Activated CD4-positive, alpha-beta T cell treated with anti-CD3 and anti-CD28 coated beads for 36 hours (primary cell): ENCODE measurements at places on chromosomes 6 and 20.
A peak's percentile ranks its signal among the peaks of the same experiment; 100 is the strongest.

- DNase-seq = peak; percentile 88
Measured at GRCh38 chr20:3710703-3711483, 1.5 kb downstream of the SIGLEC1 start.

- peak; percentile 56 for DNase-seq
Measured at GRCh38 chr6:132937466-132937906, 123.1 kb downstream of the RPS12 start.

DNA sequence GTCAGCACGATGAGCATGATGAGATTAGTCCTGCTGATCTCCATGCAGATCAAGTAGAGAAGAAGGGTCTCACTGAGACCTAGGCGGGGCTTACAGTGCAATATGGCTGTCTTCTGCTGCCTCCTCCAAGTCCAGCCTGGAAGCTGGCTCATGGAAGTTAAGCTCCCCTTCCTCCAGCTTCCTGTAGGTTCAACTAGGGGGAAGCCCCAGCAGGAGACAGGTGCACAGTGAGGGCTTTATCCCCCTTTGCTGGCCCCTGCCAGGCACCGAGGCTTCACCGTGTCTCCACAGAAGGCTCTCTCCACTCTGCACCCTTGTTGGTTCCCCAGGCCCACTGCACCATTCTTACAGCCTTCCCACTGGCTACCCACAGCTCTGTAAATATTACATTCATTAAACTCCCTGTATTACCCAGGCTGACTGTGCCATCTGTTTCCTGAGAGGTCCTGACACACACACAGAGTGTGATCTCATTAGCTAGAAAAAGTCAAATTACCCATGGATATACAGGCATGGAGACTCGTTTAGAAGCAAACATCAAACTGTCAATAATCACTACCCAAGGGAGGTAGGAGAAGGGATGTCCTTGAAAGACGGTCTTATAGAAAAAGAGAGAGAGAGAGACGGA is 90.4 kb downstream of the SLC2A10 start:
- no peak for DNase-seq

- no peak for DNase-seq
Measured at GRCh38 chr6:43718387-43719105, 31.0 kb upstream of the MRPS18A start.

- no peak for DNase-seq
Measured at GRCh38 chr6:52788478-52788877, 15.1 kb downstream of the GSTA1 start.

DNA sequence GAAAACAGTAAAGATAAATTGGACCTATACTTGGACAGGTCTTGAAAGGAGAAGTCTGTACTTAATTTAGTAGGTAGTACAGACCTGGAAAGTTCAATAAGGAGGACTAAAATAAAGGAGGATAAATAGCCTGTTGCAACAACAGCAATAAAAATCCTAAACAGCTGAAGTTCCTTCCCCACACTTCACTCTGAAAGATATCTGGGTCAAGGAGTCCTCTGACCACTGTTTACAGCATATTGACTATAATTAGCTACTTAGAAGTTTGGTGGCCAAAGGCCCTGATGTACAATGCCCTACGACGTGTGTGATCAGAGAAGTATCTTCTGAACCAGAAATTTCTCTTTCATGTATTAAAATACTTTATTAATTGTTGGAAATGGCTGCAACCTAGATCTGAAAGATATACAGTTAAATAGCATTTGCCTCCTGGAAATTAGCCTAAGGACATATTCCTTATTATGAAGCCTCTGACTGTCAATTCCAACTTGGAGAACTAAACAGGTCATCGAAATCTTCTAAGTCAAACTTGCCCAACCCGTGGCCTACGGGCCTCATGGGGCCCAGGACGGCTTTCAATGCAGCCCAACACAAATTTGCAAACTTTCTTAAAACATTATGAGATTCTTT is 82.8 kb downstream of the KIF13A start:
- no peak for DNase-seq

DNA sequence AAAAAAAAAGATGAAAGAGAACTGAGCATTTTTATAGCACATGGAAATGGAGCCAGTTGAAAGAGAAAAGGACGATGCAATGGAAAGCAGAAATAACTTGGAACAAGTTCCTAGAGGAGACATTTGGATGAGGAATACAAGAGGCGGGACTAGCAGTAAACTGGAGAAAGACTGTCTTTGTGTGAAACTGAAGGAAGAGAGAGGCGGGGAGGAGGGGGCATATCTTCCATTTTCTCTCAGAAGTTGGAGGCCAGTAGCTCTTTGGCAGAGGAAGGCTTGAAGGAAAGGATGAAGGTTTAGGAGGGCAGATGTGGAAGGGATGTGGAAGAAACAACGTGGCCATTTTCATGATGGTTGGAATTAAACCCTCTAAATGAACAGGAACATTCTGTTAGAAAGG is 33.0 kb upstream of the ADGRF1 start:
- no peak for DNase-seq

- DNase-seq = no peak
Measured at GRCh38 chr6:7270320-7271204, 42.4 kb downstream of the SSR1 start.

GRCh38 chr6:130929036-130929678 is 102.0 kb downstream of the SMLR1 start:
- DNase-seq = no peak

DNA sequence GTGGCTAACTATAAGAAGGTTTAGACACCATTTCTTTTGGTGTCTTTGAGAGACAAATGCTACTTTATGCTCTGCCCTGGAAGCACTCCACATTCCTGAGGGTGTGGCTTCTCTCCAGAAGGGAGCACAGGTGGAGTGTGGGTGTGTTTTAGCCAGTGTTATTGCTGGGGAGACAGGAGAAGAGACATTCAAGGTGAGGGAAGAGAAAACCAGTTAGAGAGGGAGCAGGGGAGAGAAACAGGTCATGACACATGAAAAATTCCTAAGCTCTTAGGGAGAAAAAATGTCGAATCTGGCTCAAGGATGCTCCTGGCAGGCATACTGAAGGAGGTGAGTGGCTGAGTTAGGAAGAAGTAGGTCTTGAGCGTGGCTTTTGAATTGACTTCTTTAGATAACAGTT is 292.8 kb downstream of the CLIC5 start:
- DNase-seq = no peak

- DNase-seq = no peak
Measured at GRCh38 chr6:29552512-29553051, 7.0 kb downstream of the UBD start.

- no peak for DNase-seq
Measured at GRCh38 chr20:19785173-19785982, 27.3 kb downstream of the RIN2 start.

DNA sequence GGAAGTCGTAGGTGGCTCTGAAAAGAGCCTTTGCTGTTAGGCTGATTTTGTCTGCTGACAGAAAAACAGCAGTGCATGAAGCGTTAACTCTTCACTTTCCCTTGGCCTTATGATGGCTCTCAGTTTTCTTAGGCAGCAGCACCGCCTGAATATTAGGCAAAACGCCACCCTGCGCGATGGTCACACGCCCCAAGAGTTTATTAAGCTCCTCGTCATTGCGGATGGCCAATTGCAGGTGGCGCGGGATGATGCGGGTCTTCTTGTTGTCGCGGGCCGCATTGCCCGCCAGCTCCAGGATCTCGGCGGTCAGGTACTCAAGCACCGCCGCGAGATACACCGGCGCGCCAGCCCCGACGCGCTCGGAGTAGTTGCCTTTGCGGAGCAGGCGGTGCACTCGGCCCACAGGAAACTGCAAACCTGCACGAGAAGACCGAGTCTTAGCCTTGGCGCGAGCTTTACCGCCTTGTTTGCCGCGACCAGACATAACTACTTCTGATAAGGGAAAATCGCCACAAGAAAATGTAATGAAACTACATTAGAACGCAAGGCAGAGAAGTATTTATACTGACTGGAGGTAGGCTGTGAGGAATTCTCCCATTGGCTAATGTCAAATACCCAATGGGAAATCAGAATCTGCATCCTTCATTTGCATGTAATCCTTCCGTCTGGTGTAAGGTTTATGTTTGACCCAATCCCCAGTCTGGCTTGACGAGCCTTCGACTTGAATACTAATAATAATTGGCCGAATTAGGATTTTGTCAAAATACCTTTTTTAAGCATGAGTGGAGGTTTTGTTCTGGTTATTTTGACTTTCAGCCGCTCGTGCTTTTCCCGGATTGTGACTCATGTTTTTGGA is 53.9 kb upstream of the HFE start:
- peak; percentile 86 for DNase-seq

- no peak for DNase-seq
Measured at GRCh38 chr20:32190616-32191415, 16.7 kb downstream of the PLAGL2 start.

GRCh38 chr20:54194724-54195438 is 13.0 kb upstream of the PFDN4 start:
- no peak for DNase-seq

- DNase-seq = no peak
Measured at GRCh38 chr6:108609276-108609769, 48.6 kb downstream of the FOXO3 start.

GRCh38 chr6:2485116-2485515 is 239.7 kb upstream of the GMDS start:
- no peak for DNase-seq

DNA sequence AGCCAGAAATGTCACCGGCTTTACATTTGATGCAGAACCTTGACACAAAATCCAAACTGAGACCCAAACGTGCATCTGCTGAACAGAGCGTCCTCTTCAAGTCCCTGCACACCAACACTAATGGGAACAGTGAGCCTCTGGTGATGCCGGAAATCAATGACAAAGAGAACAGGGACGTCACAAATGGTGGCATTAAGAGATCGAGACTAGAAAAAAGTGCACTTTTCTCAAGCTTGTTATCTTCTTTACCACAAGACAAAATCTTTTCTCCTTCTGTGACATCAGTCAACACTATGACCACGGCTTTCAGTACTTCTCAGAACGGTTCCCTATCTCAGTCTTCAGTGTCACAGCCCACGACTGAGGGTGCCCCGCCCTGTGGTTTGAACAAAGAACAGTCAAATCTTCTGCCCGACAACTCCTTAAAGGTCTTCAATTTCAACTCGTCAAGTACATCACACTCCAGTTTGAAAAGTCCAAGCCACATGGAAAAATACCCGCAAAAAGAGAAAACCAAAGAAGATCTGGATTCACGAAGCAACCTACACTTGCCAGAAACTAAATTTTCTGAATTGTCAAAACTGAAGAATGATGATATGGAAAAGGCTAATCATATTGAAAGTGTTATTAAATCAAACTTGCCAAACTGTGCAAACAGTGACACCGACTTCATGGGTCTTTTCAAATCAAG is 108.4 kb downstream of the RTN4IP1 start:
- peak; percentile 90 for DNase-seq

DNA sequence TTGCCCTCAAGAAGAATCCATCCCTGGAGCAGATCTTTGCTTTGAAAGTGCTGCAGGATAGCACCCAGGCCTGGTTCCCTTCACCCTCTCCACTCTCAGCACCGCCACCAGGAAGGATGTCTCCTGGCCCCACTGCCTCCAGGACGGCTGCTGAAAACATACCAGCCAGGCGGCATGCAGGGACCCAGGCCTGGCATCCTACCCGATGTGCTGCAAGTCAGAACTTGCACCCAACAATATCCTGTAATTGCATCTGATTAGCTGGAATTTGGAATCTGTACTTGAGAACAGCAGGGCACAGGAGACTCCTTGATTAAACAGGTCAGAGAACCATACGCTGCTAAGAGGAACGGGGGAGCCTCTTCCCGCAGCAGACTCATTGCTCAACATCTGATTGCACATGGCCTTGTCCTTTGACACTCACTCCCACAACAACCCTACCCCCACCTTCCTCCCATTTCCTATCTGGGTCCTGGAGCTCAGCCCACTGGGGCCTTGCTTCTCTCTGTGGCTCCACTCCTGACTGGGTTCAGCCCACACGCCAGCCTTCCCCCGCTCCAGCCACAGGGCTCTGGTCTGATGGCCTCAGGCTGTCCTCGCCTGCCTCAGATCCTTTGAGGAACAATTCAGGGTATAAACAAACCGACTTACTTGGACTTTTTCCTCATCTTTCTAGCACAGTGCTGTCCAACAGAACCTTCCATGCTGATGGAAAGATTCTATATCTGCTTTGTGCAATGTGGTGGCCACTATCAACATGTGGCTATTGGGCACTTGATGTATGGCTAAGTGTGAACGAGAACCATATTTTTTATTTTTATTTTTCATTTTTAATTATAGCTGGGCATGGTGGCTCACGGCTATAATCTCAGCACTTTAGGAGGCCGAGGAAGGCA is 78.0 kb downstream of the FGD2 start:
- no peak for DNase-seq

DNA sequence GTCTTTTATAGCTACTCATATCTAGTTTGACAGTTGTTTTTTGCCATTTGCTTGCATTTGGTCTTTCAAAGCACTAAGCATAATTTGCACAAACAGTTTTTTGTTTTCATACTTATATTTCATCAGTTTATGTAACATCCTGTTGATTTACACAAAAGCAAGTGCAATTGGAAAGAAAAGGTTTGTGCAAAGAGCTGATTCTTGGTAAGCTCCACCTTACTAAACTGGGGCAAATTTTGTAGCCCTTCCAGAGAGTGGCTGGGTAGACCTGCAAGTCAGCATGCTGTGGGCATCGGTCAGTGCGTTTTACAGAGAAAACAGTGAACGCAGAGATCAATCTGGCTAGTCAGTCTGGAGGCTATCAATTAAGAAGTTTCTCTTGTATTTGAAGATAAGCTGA is 34.5 kb downstream of the TXLNB start:
- DNase-seq = no peak
